ENCODE measurements at places on chromosomes 16 and 17. TPM values are rescaled to one million over a fixed set of nuclear protein-coding genes. Genes with fewer than 3 reads are reported as not detected.

The FBXL16 gene
- total RNA-seq: 49.7 TPM

DNA sequence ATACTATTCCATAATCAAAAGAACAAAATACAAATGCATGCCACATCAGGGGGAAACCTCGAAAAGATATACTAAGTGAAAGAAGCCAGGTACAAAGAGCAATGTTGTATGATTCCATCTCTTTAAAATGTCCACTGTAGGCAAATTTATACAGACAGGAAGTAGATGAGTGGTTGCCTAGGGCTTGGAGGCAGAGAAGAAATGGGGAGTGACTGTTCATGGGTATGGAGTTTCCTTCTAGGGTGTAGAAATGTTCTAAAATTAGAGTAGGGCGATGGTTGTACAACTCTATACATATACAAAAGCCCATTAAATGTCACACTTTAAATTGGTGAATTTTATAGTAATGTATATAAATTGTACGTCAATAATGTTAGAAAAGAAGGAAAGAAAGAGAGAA is 128.1 kb downstream of the MAF start:
- no peak for DNase-seq

GRCh38 chr17:4366327-4367063 is at the start of gene UBE2G1:
TSS of gene UBE2G1 (minus strand) at chr17:4366675. CDS start at chr17:4366316, 359 bp downstream.
- peak; percentile 93 for DNase-seq

- no peak for DNase-seq
Measured at GRCh38 chr16:79011282-79011681, 589.3 kb downstream of the MAF start.

The SPATA22 gene
- not detected for total RNA-seq

DNA sequence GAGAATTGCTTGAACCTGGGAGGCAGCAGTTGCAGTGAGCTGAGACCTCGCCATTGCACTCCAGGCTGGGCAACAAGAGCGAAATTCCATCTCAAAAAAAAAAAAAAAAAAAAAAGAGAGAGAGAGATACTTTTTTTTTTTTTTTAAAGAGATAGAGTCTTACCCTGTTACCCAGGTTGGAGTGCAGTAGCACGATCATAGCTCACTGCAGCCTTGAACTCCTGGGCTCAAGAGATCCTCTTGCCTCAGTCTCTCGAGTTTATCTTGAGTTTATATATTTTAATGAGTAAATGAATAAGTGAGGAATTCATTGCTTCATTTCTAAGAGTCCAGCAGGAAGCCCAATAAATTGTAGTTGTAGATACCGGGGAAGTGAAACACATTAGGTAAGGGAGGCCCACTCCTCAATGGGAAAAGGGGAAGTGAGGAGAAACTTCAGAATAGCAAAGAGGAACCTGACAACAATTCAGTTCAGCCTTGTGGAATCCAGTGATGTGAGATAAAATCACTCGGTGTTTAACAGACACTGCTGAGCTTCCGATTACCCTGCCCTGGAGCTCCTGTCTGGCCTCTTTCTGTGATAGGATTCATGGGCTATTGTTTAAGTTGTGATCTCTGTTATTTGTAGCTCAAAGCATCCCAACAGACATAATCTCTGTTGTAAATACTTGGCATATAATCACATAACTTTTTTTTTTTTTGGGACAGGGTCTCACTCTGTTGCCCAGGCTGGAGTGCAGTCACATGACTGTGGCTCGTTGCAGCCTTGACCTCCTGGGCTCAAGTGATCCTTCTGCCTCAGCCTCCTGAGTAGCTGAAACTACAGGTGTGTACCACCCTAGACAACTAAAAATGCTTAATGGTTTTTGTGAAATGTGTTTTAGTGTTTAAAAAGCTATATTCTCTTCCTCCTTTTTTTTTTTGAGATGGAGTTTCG is 15.8 kb upstream of the ITGAM start:
- DNase-seq: no peak

- DNase-seq: no peak
Measured at GRCh38 chr16:87304951-87305350, 12.2 kb downstream of the C16orf95 start.

- no peak for DNase-seq
Measured at GRCh38 chr17:44402564-44403172, 13.2 kb upstream of the ITGA2B start.

- no peak for DNase-seq
Measured at GRCh38 chr16:48004141-48004695, 151.6 kb downstream of the ABCC12 start.

The HBZ gene
- not detected for total RNA-seq

The GGT6 gene
- 0.10 TPM for total RNA-seq

GRCh38 chr16:85168732-85169256 is 56.5 kb upstream of the CIBAR2 start:
- no peak for DNase-seq

GRCh38 chr16:66521951-66522771 is 27.8 kb downstream of the TK2 start:
- DNase-seq: peak; percentile 90

The C17orf50 gene
- not detected for total RNA-seq

The PLLP gene
- total RNA-seq: 3.1 TPM

DNA sequence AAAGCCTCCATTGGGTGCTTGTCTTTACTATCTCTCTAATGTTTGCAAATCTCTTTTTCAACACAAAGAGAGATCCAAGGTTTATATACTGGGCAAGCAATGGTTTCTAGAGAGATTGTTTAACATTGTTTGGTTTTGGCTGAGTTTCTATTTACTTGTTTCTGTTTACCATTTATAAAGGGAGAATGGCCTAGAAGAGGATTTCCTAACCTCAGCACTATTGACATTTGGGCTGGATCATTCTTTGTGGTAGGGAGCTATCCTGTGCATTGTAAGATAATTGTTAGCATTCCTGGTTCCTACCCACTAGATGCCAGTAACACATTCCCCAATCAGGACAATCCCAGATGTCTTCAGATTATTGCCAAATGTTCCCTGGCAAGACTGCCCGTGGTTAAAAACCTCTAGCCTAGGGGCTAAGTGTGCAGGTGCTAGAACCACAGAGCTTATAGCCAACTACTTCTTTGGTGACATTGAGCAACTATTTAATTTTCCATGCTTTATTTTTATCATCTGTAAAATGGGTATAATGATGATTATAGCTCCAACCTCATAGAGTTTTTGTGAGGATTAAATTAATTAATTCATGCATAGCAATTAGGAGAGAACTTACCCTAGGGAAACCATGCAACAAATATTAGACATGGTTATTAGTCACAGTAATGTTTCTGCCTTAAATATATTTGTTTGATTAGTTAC is 413.9 kb upstream of the MAF start:
- no peak for DNase-seq

GRCh38 chr16:85269165-85269564 is 156.9 kb upstream of the CIBAR2 start:
- no peak for DNase-seq

The CBLN1 gene
- not detected for total RNA-seq

DNA sequence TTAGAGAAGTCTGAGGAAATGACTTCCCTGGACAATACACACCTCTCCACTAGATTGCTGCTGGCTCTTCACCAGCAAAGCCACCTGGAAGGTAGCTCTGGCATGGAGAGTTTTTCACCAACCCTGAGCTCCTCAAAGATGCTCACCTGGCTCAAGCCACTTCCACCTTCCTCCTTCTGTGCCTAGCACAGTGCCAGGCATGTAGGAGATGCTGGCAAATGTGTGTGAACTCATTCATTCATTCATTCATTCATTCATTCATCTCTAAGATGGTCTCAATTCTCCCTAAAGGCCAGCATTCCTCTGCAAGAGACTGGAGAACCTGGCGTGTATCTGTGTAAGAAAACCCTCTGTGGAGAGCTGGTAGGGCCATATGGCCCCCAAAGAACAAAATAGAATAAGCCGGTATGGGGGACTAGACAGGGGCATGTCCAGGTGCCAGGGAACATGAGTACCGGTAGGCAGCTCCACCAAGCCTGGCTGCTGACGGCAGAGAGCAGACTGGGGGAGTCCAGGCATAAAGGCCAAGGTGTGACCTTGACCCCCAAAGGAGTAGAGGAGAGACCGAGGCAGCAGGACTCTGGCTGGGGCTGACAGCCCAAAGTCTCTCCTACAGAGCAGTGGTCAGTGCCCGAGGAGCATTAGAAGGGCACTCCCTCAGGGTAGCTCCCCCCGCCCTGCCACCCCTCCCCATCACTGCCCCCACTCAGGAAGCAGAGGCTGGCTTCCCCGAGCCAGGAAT is 132.2 kb upstream of the TNRC6C start:
- no peak for DNase-seq

DNA sequence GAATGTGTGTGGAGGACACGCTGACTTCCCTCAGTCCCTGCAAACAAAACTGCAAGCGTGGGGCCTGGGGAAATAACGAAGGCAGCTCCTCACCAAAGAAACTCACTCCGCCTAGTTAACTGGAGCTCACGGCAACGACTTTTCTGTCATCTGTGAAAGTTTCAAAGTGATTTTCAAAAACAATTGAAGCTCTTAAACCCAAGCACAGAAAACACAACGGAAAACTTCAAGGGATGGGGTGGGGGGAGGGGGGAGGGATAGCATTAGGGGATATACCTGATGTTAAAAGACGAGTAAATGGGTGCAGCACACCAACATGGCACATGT is 3.2 kb upstream of the GNG13 start:
- DNase-seq: no peak

DNA sequence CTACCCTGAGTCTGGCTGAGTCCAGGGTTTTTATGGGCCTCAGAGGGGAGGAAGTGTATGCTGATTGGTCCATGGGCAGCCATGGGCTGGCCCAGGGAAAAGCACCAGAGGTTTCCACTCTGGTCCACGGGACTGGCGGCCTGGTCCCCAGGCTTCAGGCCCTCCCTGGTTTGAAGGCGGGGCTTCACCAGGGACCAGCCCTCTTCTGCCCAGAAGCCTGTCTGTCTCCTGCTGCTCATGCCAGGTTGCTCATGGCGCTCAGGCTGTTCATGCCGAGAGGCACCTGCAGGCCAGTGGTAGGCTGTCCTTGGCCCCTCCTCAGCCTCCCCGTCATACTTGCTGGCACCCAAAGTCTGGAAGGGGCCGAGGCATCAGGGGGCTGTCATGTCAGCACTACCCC is 45.0 kb upstream of the CLEC19A start:
- no peak for DNase-seq

- no peak for DNase-seq
Measured at GRCh38 chr17:70254735-70255460, 85.6 kb downstream of the KCNJ2 start.

- no peak for DNase-seq
Measured at GRCh38 chr17:74733365-74734122, 3.5 kb upstream of the RAB37 start.

DNA sequence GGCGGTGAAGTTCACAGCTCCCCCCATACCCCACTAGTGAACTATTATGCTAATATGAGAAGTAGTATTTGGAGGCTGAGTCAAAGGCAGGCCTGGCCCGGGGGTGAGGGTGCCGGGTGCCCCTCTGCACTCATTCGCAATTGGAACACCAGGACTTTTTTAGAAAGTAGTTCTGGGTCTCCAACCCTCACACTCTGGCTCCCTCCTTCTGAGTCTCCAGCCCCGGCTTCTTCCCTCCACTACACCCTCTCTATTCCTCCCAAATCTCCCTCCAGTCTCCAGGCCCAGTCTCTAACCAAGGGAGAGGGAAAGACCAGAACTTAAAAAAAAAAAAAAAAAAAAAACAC is 11.3 kb upstream of the HOXB2 start:
- no peak for DNase-seq

DNA sequence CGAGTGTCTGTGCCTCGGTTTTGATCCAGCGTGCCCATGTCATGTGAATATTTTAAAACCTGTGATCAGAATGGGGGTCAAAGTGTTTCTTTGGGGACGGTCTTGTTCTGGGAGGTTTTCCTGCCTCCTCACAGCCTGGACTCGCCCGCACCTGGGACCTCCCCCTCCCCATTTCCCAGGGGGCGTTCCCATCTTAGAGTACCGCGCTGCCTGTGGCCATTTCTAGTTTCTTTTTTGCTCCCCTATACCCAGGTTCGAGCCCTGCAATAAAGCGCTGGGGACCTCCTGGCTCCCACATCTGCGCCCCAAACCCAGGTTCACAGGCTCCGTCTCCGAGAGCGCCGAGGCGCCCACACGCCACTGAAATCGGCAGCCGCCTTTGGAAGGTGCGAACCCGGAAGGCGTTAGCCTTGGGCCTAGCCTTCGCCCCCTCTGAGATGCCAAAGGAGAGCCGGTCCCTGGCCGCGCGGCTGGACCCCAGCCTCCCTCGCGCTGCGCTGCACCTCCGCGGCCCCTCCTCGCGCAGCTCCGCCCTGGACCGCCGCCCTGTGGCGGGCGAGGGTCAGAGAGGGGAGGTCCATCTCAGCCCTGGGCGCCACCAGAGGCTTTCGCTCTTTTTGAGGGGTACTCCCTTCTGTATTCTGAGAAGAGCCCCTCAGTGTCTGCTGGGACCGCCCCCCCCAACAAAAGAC is 1.7 kb downstream of the KCNJ12 start:
- DNase-seq: no peak

Data from HCT116 (cell line).